GM13977 (cell line): ENCODE measurements at places on chromosomes 2 and 18.

GRCh38 chr2:229454934-229455631 lies 184.0 kb upstream of the PID1 start:
- DNase-seq, result no peak

GRCh38 chr2:16943279-16943958 lies 277.8 kb upstream of the CYRIA start:
- DNase-seq, result no peak

DNA sequence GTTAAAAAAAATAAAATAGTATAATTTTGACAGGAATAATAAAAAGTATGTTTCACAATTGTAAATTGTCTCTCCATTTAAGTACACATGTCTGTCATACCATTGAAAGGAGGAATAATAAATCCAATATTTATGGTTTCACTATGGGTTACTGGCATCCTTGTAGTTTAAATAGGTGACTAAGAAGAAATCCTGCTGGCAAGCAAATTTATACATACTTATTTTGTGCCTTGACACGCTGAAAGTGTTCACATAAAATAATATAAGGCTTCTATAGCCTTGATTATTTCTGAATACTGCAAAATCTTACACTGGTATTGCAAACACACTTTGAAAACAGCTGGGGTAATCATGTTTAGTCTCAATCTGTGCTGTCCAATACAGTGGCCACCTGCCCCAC lies 138.3 kb upstream of the ETAA1 start:
- DNase-seq, result no peak

- no peak for DNase-seq
Measured at GRCh38 chr18:58177004-58177717, 133.1 kb downstream of the NEDD4L start.

DNA sequence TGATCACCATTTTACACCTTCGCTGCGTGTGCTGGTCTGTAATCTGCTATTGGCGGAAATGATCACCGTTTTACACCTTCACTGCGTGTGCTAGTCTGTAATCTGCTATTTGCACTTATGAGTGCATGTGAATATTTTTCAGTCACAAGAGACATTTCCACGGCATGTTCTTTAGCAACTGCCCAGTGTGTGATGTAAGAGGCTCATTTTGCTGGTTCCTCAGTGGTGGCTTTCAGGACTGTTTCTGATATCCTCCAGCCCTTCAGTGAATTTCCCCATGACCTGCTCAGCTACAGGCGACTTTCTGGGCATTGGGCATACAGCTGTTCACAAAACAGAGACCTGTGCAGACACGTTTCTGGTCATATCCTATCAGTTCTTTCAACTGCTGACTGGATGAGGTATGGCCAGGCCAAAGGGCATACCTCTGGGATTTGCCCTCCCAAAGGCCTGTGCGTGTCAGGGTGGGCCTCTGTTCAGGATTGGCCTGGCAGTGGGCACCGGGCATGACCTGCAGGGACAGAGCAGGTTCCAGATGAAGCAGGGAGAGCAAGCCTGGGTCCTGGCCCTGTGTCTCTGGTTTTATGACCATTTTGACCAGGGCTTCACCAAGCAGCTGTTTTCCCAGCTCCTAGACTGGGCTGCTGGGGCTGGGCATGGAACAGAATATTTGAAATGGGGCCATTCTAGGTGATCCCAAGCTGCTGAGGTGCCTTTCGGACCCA lies 521 bp upstream of the PROM2 start:
- DNase-seq, result no peak

DNA sequence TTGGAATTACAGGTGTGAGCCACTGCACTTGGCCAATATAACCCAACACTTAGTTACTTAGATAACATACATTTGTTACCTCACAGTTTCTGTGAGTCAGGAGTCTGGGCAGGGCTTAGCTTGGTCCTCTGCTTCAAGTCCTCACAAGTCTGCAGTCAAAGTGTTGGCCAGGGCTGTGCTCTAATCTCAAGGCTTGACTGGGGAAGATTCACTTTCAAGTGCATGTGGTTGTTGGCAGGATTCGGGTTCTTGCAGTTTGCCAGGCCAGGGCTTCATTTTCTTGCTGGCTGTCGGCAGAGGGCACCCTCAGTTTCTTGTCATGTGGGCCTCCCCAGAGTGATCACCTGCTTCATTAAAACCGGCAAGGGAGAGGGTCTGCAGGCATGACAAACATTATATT lies 103.7 kb downstream of the SLC4A3 start:
- DNase-seq, result no peak

DNA sequence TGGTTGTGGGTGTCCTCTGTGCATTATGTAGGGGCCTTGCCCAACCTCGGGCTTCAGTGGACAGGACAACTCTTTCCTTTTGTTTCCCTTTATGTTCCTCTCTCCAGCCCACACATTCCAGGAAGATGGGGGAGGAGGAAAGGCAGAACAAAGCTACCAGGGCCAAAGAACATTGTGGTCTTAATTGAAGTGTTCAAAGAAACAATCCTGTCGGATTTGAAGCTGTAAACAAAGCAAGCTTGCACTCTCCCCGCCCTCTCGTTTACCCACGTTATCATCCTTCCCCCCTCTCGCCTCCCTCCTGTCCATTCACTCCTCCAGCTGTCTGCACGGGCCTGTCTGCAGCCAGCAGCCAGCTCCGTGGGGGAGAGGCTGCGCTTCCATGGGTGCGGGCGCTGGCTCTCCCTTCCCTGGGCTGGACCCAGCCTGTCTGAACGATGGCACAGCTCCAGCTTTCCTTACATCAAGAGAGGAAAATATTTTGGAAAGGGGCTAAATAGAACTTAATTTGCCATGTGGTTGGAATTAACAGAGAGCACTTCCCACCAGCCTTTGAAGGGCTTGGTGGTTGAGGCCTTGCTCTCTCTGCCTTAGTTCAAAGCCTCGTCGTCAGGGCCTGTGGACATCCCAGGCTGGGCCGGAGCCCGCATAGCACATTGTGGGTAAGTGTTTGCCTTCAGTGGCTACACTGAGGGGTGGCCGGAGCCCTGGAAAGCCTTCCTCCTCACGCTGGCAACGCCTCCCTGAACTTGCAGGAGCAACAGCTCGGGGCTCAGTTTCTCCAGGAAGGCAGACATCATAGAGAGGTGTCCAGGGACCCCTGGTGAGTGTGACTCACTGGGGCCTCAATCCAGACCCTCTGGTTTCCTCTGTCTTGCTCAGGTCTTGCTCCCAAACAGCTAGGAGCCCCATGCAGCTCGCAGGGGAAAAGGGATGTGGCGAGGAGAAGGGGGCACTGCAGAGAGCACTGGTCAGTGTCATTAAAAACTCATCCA lies 60.6 kb upstream of the HS6ST1 start:
- DNase-seq, result no peak

DNA sequence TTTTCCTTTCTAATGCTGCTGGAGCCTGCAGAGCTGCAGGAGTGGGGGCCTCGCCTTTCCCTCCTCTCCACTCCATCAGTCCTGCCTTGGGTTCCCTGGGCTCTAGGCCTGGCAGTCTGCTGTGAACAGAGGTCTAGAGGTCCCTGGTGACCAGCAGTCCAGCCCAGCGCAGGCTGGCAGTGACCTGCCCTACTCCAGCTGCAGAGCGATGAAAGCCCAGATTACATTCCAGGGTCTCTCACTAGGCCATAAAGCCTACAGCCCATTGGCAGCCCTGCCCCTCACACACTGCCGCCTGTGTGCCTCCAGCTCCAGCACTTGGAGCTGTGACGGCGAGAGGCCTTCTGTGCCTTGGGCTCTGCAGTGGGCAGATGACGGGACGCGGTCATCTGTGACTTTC lies 14.8 kb upstream of the MAL start:
- no peak for DNase-seq

DNA sequence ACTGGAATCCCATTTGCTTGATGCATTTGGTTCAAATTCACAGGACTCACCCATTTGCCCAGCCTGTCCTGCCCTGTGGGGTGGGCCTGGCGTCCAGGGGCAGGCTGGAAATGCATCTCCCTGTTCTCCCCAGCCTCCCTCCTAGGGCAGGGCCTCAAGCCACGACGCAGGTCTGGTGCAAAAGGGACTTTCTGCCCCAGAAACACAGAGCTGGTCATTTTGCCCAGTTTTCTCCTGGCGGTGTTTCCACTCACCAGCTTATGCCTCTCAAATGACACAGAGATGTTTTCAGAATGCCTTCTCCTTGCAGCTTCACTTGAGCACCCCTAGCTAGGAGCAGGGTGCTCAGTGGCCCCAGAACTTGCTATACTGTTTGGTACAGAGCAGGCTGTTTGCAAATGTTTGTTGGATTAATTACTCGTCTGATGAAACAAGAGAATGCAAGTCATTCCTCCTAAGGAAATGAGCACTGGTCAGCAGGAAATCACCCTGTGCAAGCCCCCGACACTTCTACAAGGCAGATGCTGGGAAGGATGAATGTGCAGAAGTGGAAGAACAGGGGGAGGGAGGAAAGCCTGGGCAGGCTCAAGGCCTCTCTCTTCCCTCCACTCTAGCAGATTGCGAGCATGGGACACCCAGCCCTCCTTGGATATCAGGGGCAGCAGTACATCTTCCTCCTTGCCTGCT lies 164.3 kb upstream of the APCDD1 start:
- no peak for DNase-seq

DNA sequence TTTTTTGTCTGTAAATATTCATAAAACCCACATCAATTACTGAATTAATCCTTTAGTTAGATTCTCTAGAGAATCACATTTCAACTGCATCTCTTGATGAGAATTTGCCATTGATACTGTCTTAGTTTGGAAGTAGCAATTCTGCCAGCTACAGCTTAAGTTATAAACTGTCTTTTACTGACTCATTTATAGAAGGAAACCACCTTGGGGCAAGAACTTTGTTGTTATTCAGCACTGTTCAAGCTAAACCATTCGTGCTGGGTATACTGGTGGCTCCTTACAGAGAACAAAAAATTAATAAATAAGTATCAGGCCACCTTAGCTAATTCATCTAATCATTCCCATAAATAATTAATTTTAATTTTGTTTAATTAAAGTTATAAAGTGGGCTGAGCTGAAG lies 1082.6 kb upstream of the CELF4 start:
- DNase-seq, result no peak

GRCh38 chr18:28635530-28635929 lies 458.6 kb upstream of the CDH2 start:
- no peak for DNase-seq

DNA sequence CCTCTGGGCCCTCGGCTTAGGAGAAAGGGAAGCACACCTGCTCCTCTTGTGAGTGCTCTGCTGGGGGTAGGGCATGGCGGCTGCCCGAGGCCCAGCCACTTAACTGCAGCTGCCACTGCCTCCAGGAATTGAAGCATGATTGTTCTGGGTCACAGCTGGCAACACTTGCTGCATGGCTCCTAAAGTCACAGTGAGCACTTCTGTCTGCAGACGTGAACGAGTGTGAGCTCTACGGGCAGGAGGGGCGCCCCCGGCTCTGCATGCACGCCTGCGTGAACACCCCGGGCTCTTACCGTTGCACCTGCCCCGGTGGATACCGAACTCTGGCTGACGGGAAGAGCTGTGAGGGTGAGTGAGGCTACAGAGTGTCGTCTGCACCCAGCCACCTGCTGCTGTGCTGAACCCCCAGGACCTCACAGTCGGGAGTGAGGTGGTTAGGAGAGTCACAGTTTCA lies 44.4 kb downstream of the FBLN7 start:
- DNase-seq, result no peak

DNA sequence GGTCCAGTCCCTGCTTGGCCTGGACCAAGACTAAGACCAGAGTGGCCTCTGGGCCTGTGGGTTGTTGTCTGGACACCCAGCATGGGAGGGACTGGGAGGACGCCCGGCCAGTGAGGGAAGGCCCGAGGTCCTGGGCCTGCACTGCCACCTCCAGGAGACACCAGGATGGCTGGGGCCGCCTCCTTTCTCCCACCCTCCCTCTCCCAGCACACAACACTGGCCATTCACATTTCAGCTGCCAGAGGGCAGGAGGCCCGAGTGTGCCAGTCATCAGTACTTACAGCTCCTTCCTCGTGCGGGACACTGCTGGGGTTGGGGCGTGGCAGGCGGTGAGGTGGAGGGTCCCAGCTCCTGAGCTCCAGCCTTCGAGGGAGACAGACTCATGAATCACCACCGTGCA lies 133.5 kb downstream of the ASB1 start:
- peak; percentile 7 for DNase-seq

DNA sequence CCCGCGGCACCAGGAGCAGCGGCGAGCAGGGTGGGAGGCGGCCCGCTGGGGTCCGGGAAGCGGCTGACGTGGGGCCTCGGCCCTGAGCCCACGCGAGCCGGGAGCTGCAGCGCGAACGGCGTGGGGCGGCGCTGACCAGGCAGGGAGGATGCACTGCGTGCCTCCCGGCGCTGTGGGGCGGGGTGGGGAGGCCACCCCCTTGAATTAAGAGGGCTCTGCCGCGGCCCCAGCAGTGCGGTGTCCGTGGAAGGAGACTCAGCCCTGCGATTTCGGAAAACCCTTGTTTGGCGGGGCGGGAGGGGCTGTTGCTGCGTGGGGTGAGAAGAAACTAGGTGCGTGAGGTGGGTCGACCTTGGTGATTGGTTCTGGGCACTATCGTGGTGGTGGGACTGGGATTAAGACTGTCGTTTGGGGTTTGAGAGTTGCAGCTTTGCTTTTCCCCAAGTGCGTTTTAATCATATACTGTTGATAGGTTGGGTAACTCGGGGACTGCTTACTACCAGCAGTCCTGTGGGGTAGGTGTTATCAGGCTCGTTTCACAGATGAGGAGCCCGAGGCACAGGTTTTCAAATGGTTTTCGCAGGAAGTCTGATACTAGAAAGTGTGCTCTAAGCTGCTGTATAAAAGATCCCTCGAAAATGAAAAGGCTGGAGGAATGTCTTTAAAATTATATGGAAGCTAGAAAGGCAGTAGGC lies 722 bp downstream of the ACSL3 start:
- DNase-seq, result peak; percentile 66

DNA sequence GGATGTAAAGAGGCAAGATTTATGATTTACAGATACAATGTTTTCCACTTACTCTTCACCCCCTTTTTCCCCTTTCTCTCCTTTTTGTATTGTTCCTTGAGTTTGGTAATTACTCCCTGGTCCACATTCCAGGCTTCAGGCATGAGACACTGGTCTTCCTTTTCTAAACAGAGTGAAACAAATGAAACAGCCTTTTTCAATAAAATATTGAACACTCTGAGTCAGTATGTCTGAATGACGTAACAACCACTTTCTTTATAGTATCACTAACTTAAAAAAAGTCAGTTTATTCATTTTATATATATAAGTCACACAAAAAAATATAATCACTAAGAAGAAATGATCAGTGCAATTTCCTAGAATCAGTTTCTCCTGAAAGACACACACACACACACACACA lies 79.7 kb downstream of the STRN start:
- no peak for DNase-seq

DNA sequence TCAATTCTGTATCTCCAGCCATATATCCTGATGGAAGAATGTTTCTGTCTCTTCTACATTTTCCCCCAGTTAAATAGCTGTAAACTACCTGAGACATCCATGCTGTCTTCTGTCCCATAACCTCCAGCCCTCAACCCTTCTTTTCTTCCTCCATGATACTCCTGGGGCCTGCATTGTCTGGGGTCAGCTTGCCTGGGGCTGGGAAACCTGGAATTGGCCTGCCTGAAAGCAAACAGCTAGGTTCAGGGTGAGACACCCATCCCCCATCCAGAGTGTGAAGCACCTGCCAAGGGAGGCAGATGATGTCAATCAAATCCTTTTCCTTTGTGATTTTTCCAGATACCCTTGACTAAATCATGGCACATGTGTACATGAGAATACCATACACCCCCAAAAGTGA lies 313.7 kb upstream of the MGAT5 start:
- DNase-seq, result no peak
